ENCODE measurements at places on chromosomes 12 and 14.

DNA sequence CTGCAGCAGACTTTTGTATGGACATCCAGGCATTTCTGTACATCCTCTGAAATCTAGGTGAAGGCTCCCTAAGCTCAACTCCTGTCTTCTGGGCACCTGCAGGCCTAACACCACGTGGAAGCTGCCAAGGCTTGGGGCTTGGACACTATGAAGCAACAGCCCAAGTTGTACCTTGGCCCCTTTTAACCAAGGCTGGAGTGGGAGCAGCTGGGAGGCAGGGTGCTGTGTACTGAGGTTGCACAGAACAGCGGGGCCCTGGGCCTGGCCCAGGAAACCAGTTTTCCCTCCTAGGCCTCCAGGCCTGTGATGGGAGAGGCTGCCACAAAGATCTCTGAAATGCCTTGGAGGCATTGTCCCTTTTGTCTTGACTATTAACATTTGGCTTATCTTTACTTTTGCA lies 214.4 kb upstream of the LRIG3 start:
- no peak for DNase-seq

- no peak for DNase-seq
Measured at GRCh38 chr14:37598747-37599506, 3.5 kb downstream of the TTC6 start.

DNA sequence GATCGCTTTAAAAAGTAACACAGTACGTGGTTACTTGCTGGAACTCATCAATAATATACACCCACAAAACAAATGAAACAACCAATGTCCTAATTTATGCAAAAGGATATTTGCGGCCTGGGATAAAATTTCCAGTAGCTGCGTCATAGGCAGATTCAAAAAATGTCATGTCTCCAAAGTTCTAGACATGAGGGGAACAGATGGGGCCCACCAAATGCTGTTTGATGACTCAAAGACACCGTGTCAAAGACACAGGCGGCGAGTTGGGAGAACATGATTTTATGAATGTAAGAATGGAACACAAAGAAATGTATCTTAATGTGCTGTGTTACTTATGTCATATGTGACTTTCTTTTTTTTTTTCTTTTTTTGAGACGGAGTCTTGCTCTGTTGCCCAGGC lies 34.3 kb upstream of the NCOR2 start:
- DNase-seq, result no peak

DNA sequence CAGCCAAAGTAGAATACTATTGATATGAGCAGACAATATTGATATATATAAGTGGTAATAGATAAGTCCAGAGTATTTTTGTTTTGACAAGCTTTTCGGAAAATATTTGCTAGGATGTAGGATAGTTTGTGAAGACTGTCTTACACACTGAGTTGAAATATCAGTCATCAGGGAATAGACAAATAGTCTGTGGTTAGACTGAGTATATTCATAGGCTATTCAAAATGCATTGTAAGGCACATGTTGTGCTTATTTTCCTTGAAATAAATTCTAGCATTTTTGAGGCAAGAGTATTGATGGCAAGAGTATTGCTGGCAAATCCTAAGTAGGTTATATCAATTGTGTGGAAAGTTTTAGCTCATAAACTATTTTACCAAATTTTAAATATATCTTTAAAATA lies 201.1 kb downstream of the LRIG3 start:
- DNase-seq, result no peak

- no peak for DNase-seq
Measured at GRCh38 chr14:76884394-76884793, 58.2 kb downstream of the LRRC74A start.

DNA sequence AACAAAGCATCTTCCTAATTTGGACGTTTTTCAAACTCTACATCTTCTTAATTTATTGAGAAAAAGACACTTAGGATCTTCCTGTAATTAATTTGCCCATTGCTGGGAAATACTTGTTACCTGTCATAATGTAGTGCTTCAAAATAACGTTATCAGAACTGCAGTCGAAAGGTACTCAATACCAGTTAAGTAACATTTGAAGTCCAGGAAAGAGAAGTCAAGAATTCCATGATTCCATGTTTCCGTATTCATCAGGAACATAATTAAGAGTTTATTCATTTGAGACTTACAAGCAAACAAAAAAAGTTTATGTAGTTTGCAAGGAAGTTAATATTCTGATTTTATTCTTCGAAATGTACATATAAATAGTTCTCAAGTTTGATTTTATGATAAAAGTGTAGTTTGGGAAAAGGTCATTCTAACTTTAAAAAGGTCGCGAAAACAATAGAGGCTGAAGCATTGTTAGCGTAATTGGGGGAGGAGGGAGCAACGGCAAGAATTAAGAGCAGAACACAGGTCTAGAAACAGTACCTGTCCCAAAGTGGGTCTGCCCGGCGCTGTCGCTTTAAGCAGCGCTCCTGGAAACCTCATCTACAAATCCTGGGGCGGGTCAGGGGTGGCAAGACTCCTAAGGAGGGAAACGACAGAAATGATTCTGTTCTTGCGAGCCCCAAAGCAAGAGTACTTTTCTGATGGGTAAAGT lies 1.2 kb upstream of the KCNMB4 start:
- DNase-seq, result no peak

- no peak for DNase-seq
Measured at GRCh38 chr12:113407931-113408600, 4.4 kb upstream of the SDS start.

DNA sequence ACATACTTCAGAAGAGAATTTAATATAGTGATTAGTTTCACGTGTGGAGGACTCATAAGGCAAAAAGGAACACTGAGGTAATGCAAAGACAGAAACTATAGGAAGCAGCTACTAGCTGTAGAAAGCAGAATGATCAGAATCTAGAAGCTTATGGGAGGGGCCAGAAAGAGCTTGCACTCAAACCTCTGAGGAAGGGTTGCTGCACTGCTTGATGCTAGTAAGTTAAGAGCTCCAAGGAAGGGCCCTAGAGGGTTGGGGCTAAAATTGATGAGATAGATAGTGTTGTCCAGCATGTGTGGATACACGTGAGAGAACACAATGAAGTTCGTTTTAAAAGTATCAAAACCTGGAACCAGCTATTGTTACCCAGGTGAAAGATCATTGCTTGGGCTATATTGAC lies 311.1 kb downstream of the SLC6A15 start:
- no peak for DNase-seq

GRCh38 chr12:80857311-80857710 lies 80.4 kb downstream of the LIN7A start:
- no peak for DNase-seq

DNA sequence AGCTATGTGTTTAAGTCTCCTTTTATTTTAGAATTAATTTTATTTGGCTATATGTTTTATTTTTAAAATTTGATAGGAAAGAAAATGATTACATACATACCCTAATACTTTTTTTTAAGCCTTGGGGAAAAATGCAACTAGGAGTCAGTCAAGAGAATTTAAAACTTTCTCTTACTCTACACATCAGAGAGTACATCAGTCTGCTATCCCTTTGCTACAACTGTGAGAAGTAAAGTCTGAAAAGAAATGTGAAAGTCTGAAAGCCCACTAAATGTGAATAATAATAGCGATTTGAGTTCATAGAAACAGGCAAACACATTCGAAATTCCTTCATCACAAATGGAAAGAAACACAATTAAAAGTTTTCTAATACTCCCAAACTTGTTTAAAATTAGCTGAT lies 95.0 kb downstream of the PTPRQ start:
- DNase-seq, result no peak

DNA sequence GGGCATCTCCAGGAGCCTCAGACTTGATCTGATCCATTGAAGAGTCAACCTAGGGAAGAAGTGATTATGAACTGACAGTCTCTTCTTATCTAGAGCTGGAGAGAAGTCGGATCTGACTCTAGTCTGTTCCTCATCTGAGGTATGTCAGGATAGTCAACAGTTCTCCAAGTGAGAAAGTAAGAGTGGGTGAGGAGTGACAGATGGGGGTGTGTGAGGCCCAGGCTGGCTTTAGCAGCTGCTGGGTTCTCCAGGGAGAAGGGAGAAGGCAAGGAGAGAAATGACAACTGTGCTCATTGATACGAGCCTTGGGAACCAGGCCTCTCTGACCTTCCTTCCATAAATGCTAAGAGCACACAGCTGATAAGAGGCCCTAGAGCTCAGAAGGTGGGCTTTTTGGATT lies 53.3 kb downstream of the IRAK3 start:
- DNase-seq, result no peak

- no peak for DNase-seq
Measured at GRCh38 chr12:127941332-127941731, 325.6 kb upstream of the TMEM132C start.

DNA sequence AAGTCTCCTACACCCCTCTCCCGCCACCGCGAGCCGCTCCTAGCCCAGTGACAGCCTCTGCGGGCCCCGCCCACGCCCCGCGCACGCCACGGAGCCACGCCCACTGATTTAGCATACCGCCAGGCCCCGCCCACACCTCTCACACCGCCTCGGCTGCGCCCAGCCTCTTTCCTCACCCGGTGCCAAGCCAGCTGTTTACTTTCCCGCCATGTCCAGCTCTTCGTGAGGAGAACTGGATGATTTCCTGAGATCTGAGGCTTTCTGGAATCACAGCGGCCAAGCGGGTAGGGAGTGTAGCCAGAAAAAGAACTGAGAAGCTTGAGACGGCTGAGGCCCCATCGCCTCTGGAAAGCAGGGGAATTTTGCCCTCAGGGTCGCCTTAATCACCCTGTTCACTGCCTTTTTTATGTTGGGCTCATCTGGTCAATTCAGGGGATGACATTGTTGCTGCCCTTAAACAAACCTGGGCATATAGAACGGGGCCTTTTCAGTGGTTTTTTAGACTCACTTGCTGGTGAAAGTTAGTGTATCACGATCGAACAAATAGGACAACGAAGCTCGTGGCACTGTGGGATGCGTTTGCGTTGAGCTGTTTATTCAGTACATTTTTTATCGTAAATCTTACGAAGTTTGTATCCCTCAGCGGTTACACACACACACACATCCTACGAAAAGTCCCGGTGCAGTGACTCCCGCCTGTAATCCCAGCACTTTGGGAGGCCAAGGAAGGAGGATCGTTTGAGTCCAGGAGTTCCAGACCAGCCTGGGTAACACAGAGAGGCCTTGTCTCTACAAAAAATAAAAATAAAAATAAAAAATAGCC lies at the start of gene RNF212B:
TSS of gene RNF212B (plus strand) at position 165 of the 823 bp plus-strand sequence. CDS start 2,410 bp downstream, outside the sequence.
- peak; percentile 34 for DNase-seq

- DNase-seq, result no peak
Measured at GRCh38 chr14:53608369-53608768, 348.3 kb downstream of the BMP4 start.

DNA sequence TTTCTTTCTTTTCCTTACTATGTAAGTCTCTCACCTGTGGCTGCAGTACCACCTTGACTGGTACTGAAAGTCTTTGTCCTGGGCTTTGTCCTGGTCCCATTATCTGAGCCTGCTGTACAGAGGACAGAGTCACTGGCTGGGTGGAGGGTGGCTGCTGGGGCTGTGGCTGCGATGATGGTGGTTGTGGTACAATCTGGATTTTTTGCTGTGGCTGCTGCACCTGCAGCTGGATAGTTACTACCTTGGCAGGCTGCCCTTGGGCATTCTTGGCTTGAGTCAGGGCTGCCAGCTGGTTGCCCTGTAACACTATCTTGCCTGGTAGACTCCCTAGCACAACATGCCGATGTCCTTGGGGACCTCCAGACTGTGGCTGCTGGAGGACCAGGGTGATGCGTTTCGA lies 27.0 kb downstream of the CHD8 start:
- DNase-seq, result no peak

DNA sequence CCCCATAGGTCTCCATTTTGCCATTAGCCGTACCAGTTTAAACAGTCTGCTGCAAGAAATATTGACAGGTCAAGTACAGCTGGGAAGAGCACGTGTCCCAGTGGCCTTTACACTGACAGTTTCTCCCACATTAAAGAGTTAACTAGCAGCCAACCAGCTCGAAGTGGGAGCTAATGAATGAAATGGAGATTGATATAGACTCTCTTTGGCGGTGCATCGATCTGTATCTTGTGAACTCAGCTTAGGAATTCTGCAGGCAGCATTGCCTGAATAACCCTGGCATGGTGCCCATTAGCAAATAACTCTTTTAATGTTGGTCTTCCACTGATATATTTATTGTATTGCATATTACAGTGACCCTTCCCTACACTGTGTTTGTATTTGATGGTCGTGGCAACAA lies 319.4 kb downstream of the EGLN3 start:
- no peak for DNase-seq

GRCh38 chr12:51530208-51530607 lies 60.8 kb upstream of the SCN8A start:
- DNase-seq, result no peak

GRCh38 chr14:68462683-68463082 lies 330.2 kb downstream of the ZFP36L1 start:
- no peak for DNase-seq

- DNase-seq, result no peak
Measured at GRCh38 chr12:24553259-24553658, 395.6 kb downstream of the BCAT1 start.

DNA sequence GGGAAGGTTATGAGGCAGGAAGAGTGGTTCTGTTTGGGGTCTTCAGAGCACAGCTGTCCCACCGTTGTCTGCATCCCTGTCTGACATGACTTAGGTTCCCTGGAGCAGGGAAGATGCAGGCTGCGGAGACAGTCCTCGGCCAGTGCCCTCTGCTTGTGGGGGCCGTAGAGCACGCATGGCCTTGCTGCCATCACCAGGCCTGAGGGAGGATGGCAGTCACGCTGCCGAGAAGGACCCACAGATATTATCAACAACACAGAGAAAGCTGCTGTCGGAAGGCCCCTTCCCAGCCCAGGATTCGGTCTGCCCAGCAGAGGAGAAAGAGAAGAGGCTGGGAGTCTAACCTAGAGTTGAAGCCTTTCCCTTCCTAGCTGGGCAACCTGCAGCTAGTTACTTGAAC lies 35.0 kb downstream of the ERH start:
- DNase-seq, result no peak

- no peak for DNase-seq
Measured at GRCh38 chr12:57435293-57435692, 709 bp downstream of the INHBC start.

- no peak for DNase-seq
Measured at GRCh38 chr12:66602483-66603143, 76.3 kb downstream of the GRIP1 start.

- no peak for DNase-seq
Measured at GRCh38 chr12:95228617-95229016, 11.0 kb downstream of the VEZT start.

Measured in NCI-H510A (cell line).